ENCODE measurements at places on chromosomes 7 and 10. TPM values are rescaled to one million over a fixed set of nuclear protein-coding genes. Genes with fewer than 3 reads are reported as not detected.

Gene UCMA
- not detected for total RNA-seq

Gene HMX2
- total RNA-seq = not detected

Gene FAM25C
- total RNA-seq = not detected

Gene KCNMA1
- 109 TPM for total RNA-seq

Gene TRPV6
- 0.27 TPM for total RNA-seq

Gene KIAA1217
- total RNA-seq = 5.6 TPM

Gene MSMB
- total RNA-seq = not detected

Gene ACHE
- total RNA-seq = 14.4 TPM

Gene GTF2I
- 328 TPM for total RNA-seq

Gene CREB5
- total RNA-seq = 23.6 TPM

Gene ETV1
- 44.5 TPM for total RNA-seq

Gene TFPI2
- 1.4 TPM for total RNA-seq

Gene VGF
- 21.2 TPM for total RNA-seq

Gene SPDYE2B
- total RNA-seq = not detected

DNA sequence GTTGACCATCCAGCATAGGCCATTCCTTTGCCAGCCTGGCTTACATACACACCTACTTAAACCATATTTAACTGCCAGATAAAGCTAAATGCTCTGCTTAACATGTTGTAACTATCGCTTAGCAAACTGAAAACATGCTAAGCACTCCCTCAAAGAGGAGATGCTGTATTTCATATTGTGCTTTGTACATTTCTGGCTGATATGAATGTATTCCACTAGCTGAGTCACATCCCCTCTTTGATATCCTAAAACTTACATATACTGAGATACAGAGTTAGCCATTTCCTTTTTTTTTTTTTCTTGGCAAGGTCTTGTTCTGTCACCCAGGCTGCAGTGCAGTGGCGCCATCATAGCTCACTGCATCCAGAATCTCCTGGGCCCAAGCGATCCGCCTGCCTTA lies 99.4 kb downstream of the TPST1 start:
- no peak for DNase-seq

DNA sequence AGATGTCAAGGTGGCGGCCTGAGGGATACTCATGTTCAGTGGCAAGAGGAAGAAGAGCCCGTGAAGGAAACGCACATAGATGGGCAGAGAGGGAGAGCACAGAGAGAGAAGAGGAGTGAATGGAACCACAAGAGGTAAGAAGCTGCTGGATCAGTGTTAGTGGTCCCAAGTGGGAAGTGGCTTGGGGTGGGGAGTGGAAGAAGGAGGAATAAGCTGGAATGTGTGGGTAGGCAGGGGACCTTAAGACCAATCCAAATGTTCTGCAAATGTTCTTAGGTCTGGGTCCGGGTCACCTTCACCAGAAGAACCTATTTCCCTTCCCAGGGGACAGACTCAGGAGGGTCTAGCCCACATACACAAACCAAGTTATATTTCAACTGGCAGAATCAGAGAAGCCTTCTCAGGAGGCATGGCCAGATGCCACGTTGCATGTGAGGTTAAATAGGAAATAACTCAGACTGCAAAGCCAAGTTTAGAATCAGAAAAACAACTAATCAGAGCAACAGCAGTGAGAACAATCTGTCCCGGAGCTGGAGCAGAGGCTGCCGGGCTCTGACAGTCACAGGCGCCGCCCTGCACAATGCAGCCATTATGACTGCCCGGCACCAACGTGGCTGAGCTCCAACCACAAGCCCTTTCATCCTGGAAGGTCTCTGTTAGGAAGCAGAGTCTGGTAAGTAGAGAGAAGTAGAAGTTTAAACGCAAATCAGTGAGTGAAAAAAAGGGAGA lies 78.6 kb upstream of the ARMC3 start:
- peak; percentile 5 for DNase-seq

- DNase-seq = no peak
These were observed 17.1 kb upstream of the CNOT4 start for GRCh38 chr7:135527025-135527424.

- DNase-seq = no peak
These were observed 9.9 kb upstream of the DPYSL4 start for GRCh38 chr10:132176623-132177500.

- DNase-seq = no peak
These were observed 354.1 kb downstream of the TNS3 start for GRCh38 chr7:47227762-47228177.

DNA sequence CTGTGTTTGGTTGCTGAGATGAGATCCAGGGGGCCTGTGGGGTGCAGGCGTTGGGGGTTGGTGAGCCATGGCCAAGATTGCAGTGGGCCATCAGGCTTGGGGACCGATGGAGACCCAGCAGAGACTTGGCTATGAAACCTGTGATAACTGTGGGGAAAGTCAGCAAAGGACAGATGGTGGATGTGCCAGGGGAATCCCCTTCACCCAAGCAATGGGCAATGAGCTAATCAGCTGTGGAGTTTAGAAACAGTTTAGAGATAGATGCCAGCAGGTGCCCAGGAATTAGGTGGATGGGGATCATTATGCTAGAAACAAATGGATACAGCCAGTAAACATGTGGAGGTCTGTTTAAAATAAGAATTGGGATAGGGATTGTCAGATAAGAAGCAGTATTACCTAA lies 151.4 kb upstream of the FERD3L start:
- no peak for DNase-seq

- DNase-seq = no peak
These were observed 33.8 kb upstream of the PSMG3 start for GRCh38 chr7:1603346-1604225.

GRCh38 chr7:100555701-100556100 lies 16.7 kb downstream of the AGFG2 start:
- no peak for DNase-seq

- DNase-seq = no peak
These were observed 146.2 kb downstream of the SEM1 start for GRCh38 chr7:96563409-96563808.

GRCh38 chr7:93821463-93821862 lies 69.1 kb downstream of the TFPI2 start:
- DNase-seq = no peak

- DNase-seq = no peak
These were observed 217.8 kb downstream of the LRRN3 start for GRCh38 chr7:111308691-111309090.

- no peak for DNase-seq
These were observed 891.6 kb downstream of the GRM8 start for GRCh38 chr7:126361183-126361582.

DNA sequence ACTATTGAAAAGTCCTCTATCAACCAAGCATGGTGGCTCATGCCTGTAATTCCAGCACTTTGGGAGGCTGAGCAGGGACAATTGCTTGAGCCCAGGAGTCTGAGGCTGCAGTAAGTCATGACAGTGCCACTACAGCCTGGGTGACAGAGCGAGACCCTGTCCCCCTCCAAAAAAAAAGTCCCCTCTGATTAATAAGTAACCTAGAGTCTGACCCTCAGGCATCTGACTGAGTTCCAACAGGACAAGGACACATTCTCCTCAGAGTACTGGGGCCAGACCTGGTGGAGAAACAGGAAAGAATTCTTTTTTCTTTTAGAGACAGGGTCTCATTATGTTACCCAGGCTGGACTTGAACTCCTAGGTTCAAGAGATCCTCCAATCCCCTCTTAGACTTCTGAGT lies 10.0 kb downstream of the MORN4 start:
- no peak for DNase-seq

- DNase-seq = no peak
These were observed 104.5 kb downstream of the VIPR2 start for GRCh38 chr7:159040146-159040545.

GRCh38 chr10:63155388-63156020 lies 22.4 kb downstream of the NRBF2 start:
- no peak for DNase-seq

GRCh38 chr10:103916254-103916653 lies 1.7 kb downstream of the STN1 start:
- peak; percentile 21 for DNase-seq

DNA sequence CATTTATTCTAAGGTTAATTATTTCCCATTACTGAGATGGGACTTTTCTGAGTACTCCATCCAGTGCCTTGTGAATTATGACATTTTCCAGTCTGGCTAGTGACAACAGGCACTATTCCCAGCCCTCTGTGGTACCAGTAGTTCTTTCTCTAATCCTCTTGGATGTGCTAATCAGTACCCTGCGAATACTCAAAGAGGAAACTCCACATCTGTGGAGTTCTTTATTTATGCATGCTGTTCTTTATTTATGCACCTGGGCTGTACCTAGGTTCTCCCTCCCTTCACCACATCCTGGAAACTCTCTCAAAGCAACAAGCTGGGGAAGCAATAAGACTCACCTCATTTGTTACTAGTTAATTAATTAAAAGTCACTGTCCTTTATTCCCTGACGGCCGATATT lies 83.5 kb downstream of the TSPAN12 start:
- no peak for DNase-seq

GRCh38 chr7:159012353-159013069 lies 132.2 kb downstream of the VIPR2 start:
- DNase-seq = peak; percentile 6

All from cerebellum (tissue), 4 donors.